ENCODE measurements at places on chromosomes 2 and 18.
A peak's percentile ranks its signal among the peaks of the same experiment; 100 is the strongest.

- no peak for DNase-seq
Measured at GRCh38 chr2:218961229-218961628, 1.8 kb downstream of the CDK5R2 start.

- DNase-seq, result no peak
Measured at GRCh38 chr18:24735624-24736231, 275.3 kb downstream of the HRH4 start.

GRCh38 chr2:48124592-48124991 is 218.3 kb upstream of the FBXO11 start:
- DNase-seq, result no peak

GRCh38 chr2:61328707-61329251 is 142.1 kb downstream of the USP34 start:
- no peak for DNase-seq

- DNase-seq, result no peak
Measured at GRCh38 chr2:88321449-88322248, 130.8 kb downstream of the FOXI3 start.

DNA sequence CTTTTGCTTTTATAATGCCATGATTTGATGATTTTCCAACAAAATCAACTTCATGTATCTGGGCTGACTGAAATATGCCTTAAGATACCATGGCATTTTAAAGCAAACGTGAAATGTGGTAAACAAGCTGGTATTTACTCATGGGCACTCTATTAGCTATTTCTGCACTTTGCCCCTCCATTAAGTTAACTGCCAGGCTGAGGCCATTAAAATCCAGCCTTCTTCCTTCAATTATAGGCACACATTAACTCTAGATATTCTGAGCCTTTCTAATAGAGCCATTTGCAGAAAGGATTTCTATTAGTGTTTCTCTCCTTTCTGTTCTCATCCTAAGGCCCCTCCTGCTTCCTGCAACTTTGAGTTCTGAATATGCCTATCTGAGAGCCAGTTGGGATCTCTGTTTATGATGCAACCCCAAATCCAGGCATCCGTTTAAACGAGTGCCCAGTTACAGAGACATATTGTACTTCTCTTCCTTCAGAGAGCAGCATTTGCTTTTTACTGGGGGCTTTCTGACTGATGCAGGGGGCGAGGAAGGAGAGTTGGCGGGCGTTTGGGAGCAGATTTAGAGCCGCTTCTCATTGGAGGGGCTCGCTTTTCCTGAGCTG is 1.6 kb upstream of the KCNJ3 start:
- DNase-seq, result no peak

- DNase-seq, result no peak
Measured at GRCh38 chr2:141778315-141778835, 352.4 kb downstream of the LRP1B start.

DNA sequence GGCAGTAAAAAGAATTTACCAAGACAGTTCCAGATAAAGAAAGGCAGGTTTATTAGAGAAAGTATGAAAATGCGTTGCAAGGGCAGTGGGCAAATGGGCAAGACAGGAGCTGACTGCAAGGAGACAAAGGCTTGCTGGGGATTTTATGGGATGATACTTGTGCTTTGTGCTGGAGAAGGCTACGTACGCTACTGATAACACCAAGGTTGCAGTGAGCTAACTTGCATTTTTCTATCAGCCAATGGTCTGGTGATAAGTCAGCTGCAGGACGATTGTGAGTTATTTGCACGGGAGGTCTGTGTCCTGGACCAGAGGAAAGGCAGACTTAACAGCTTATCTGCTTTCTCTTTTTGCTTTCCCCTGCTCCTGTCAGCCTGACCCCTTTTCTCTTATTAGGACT is 116.5 kb downstream of the PMS1 start:
- DNase-seq, result no peak

- no peak for DNase-seq
Measured at GRCh38 chr2:161165266-161165665, 5.0 kb downstream of the TANK start.

DNA sequence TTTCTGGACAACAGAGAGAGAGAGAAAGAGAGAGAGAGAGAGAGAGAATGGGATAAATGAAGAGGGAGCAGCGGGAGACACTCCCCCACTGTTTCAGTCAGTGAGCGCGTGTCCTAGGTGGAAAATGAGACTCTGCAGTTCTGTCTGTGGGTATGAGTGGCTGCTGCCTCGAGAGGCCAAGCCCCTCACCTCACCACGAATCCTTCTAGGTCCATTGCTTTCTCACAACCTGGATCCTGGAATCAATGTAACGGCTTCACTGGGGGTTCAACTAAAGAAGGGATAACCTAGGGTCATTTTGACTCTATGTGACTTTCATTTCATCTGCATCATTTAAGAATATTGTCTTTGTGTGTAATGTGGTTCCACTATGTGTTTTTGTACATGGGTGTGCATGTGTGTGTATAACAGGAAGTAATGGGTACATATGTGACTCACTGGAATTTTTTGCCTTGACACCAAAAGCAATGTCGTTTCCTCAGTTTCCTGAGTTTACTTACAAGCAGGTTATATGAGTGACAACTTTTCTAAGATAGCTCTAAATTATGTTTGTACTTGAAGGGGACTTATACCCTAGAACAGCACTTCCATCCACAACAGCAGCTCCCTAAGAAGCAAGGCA is 221.4 kb upstream of the TRIB2 start:
- DNase-seq, result no peak

DNA sequence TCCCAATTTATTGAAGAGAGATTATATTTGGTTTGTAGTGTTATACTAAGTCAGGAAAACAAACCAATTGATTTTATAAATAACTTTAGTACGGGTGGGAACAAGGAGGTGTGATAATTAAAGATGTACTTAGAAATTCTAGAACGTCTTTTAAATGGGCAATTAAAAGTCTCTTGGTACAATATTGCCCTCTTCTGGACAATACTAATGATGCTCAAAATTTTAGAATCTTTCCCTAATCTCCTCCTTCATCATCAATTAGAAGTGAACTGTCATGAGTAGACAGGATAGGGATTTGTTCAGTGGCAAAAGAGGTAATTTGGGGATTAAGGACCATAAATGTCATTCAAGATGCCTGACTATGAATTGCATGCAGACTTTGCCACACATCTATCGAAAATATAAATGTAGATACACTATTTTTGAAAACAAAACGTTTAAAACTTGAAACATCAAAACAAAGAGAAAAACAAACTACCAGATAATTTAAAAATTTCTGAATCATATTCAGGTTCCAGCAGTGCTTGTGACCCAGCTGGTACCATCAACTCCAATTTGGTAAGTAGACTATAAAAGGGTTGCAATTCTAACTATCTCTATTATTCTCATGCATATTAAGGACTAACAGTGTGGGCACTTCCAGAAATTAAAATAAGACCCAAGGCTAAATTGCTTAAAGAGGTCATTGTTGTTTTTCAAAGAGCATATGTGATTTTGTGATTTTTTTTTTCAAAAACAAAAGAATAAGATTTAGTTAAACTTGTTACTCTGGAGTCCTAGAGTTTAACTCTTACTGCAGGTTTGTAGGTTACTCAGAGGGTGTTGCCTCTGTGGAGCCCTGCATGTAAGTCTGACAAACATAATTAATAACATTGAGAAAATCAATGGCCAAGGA is 123.5 kb downstream of the LAMA3 start:
- DNase-seq, result no peak

DNA sequence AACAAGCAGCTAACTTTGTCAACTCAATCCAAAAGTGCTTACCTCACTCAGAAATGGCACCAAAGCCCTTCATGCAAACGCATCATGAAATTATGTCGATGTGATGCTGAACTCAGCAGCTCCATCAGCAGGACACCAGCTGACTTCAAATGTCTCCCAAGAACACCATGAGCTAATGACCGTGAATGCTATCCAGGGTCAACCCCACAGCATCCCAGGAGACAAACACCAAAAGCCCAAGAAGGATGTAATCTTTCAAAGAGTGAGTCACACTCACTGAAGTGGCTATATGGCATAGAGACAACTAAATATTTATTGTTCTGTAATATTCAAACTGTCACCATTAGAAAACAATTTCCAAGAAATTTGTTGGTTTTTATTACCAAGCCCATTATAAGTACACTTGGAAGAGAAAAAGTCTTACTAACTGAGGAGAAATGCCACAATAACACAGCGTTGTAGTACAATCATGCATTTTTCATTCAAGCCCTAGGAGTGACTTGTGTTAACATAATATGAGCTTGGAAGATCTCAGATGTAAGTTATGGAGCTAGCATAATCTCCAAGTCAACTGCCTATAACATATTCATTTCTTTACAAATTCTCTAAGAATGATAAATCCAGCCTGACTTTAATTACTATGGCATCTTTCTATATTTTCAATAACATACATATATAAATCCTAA is 165.0 kb upstream of the CCDC68 start:
- no peak for DNase-seq

DNA sequence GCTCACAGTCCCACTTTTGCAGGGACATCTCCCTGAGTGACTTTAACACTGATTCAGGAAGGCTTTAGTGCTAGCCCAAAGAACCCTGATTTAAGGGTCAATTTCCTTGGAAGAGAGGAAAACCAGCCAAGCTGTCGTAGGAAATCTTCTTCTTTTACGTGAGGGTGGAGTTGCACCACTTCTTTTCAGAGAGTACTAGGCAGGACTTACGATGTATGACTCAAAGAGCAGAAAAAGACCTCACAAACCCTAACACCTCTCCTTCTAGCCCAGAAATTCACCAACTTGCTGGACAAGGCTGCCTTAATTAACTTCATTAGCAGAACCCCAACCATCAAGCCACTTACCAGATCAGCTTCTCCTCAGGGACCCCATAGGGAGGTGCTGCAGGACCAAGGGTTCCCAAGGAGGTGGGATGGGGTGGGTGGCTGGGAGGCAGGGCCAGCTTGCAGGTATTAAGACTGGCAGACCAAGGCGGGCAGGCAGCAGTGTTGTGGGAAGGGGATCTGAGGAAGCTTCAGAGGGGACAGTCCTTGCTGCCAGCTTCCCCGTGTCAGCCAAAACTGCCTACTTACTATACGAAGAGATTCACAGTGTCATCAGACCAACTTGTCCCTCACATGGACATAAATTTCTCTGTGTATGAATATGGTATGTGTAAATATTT is 6.7 kb downstream of the SERPINB2 start:
- DNase-seq, result no peak

GRCh38 chr2:217049422-217049821 is 189.6 kb upstream of the TNP1 start:
- DNase-seq, result no peak

DNA sequence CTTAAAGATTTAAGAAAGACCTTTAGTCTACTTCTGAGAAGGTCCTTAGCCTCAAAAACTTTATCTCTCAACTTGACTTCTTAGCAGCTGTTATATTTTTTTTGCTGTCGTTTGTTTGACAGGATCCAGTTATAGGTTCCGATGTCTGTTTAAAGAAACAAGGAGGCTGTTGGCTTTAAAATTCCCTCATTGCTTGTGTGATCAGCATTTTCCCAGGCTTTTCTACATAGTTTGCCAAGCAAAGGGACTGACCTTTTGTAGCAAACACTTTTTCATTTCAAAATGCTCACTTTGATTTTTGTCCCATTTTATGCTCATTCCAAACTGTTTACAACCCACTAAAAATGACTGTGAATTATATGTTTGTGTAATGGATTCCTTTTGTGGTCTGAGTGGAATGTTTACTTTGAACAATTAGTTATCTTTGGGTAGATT is 394.9 kb downstream of the ARHGAP15 start:
- no peak for DNase-seq

GRCh38 chr2:70887550-70888246 is 48.0 kb upstream of the ATP6V1B1 start:
- DNase-seq, result peak; percentile 58

- DNase-seq, result no peak
Measured at GRCh38 chr2:152042636-152043615, 55.9 kb downstream of the CACNB4 start.

DNA sequence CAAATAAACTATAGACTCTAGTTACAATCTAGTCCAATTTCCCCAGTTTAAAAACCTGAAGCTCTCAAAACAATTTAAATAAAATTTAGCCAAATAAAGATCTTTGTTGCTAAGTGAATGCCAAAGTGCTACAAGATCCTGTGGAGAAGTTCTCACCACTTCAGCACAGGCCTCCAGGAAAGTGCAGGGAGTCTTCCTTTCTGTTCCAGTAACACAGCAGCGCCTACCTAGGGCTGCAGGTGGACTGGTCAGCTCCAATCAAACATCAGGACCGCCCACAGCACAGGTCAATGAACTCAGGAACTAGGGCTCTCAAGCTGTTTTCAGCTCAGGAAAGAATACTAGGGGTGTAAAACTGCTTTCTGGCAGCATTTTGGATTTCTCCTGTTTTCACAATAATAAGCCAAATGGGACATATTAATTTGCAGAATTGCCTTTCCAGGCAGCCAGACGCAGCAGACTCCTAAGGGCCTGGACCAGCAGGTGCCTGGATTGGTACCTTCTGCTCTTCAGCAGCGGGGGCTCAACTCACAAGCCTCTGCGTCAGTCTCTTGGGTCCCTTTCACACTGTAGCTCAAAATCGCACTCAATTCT is 1.5 kb downstream of the FAM110C start:
- no peak for DNase-seq

GRCh38 chr2:43464590-43464989 is 131.2 kb downstream of the THADA start:
- no peak for DNase-seq

GRCh38 chr2:22596306-22596705 is 788.7 kb upstream of the KLHL29 start:
- DNase-seq, result no peak

DNA sequence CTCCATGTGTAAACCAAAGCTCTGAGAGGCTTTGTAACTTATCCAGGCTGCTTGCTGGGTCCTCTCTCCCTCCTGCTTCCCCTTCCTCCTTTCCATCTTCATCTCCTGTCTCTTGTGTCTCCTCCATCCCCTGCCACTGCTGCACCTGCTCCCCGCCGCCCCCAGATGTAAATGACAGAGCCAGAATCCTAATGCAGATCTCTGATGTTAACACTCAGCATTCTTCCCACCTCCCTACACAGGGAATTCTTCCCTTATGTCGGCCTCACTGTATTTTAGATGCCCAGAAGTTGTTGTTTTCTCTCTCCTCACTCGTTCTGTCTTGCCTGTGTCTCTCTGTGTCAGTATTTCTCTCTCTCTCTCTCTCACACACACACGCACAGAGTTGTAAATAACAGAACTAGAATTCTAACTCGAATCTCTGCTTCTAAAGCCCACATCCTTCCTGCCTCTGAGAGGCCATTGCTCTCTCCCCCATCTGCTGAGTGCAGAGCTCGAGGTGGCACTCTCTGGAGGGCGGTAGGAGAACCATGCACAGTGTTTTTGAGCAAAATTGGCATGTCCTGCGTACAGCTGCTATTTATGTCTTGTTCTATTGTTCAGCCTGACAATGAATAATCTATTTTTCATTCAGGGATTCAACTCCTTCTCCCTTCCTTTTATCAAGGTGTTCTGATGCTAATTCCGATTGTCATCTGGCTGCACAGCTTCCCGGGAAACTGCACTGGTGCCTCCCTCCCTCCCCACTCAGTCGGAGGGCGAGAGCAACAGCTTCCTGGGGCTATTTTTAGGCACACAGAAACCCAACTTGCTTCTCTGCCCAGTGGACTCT is 219.9 kb downstream of the SH3RF3 start:
- DNase-seq, result no peak

GRCh38 chr2:46351098-46351749 is 54.0 kb downstream of the EPAS1 start:
- no peak for DNase-seq
